Neuronal stem cell (in vitro differentiated cells): ENCODE measurements at places on chromosomes 3 and 15.

DNA sequence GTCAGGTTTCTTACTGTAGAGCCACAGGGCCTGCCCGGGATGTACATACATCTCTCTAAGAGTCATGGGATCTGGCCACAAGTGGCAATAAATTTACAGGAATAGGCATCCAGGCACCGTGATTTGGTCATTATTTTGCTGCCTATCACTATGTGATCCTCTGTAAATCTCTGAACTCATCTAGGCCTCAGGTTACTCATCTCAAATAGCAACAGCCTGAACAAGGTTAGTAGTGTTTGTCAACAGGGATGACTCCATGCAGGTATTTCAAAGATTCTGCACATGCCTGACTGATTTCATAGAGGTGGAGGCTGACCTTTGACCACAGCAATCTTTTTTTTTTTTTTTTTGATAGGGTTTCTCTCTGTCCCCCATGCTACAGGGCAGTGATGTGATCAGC lies 88.8 kb upstream of the TBL1XR1 start:
- peaks cover 6% of the 10 kb centered on the region for H3K4me1 ChIP-seq
- H3K27ac ChIP-seq: no peak overlapping the region
- no peaks in the 10 kb centered on the region for H3K27me3 ChIP-seq

DNA sequence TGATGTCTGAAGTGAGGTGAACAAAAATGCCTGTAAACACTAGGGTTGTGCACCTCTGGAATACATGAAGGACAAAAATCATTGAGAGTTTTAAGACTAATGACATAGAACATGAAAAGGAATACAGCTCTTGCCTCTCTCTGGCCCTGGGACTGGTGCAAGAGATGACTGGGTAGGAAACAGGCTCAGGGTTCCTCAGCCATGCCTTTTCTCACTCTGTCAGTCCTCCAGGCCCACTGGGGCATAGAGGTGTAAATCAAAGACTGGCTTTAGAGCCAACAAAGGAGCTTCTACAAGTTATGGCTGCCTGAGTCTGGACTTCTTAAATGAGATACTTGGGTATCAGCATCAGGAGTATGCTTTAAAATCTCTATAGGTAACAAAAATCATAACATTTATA lies 554.7 kb upstream of the KCNMB2 start:
- no peak for DNase-seq
- H3K27ac ChIP-seq: no peak overlapping the region
- no peaks in the 10 kb centered on the region for H3K4me1 ChIP-seq

DNA sequence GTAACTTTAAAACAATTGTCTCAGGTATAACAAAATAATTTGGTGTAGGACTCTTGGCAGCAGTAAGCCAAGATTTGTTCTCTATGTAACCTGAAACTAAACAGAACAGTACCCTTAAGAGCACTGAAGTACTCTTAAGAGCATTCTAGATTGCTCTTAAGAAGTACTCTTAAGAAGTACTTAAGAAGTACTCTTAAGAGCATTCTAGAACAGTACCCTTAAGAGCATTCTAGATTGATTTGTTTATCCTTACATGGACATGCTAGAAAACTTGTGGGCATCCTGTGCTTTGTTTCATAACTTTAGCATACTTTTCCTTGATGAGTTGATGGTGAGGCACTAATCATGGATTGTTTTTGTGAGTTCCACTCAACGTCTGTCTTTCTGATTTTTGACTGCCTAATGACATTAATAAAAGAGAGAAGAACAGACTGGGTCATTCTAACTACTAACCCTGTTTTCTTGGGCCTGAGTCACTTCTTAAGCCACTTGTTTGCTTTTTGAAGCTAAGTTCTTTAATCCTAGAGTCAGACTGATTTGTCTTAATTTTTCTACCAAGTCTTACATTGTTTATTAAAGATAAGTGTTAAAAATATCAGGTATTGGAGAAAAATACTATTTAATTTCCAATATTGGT lies 57.2 kb upstream of the UTS2B start:
- no peak overlapping the region for H3K4me3 ChIP-seq
- H3K4me1 ChIP-seq: no peaks in the 10 kb centered on the region
- no peak overlapping the region for H3K27ac ChIP-seq
- DNase-seq: no peak
- H3K27me3 ChIP-seq: no peaks in the 10 kb centered on the region

- peak overlapping the region; percentile 55 for H3K4me3 ChIP-seq
- no peak overlapping the region for H3K27ac ChIP-seq
- no peaks in the 10 kb centered on the region for H3K27me3 ChIP-seq
- DNase-seq: no peak
Measured at GRCh38 chr3:195910499-195910845, 2.1 kb upstream of the TNK2 start.

GRCh38 chr3:107523289-107523538 lies 452 bp downstream of the BBX start:
- peak overlapping the region; percentile 93 for H3K27ac ChIP-seq
- peak; percentile 44 for DNase-seq
- no peaks in the 10 kb centered on the region for H3K27me3 ChIP-seq

- no peak for DNase-seq
- no peaks in the 10 kb centered on the region for H3K27me3 ChIP-seq
- H3K4me1 ChIP-seq: no peaks in the 10 kb centered on the region
- no peaks in the 10 kb centered on the region for H3K36me3 ChIP-seq
- no peak overlapping the region for H3K27ac ChIP-seq
- H3K4me3 ChIP-seq: no peak overlapping the region
Measured at GRCh38 chr3:5140230-5140621, 18.1 kb downstream of the ARL8B start.

- no peaks in the 10 kb centered on the region for H3K4me1 ChIP-seq
- H3K4me3 ChIP-seq: no peak overlapping the region
- DNase-seq: no peak
Measured at GRCh38 chr3:144957398-144958101, 985.9 kb downstream of the DIPK2A start.

- no peak for DNase-seq
- no peaks in the 10 kb centered on the region for H3K4me1 ChIP-seq
- no peak overlapping the region for H3K4me3 ChIP-seq
Measured at GRCh38 chr3:48268381-48268935, 27.6 kb downstream of the ZNF589 start.

- peak within 1 kb of the TSS; percentile 98 for H3K27ac ChIP-seq
- H3K4me3 ChIP-seq: peak within 1 kb of the TSS; percentile 95
- H3K36me3 ChIP-seq: no peaks in the 10 kb centered on the region
- DNase-seq: peak; percentile 87
- H3K4me1 ChIP-seq: peaks cover 7% of the 10 kb centered on the region
- no peaks in the 10 kb centered on the region for H3K27me3 ChIP-seq
Measured at GRCh38 chr3:23944861-23945662, at the start of gene NR1D2. Gene NR1D2 (plus strand): TSS chr3:23945286. CDS start chr3:23945579, 293 bp downstream.

GRCh38 chr3:159792070-159792469 lies 196.6 kb upstream of the IL12A start:
- no peaks in the 10 kb centered on the region for H3K4me1 ChIP-seq
- no peak overlapping the region for H3K4me3 ChIP-seq
- H3K36me3 ChIP-seq: no peaks in the 10 kb centered on the region
- no peak for DNase-seq

- DNase-seq: no peak
- no peaks in the 10 kb centered on the region for H3K27me3 ChIP-seq
Measured at GRCh38 chr3:71299160-71299559, 284.4 kb downstream of the FOXP1 start.

- H3K4me1 ChIP-seq: peaks cover 12% of the 10 kb centered on the region
- DNase-seq: no peak
- H3K4me3 ChIP-seq: peak overlapping the region; percentile 89
- H3K27me3 ChIP-seq: no peaks in the 10 kb centered on the region
- peaks cover 41% of the 10 kb centered on the region for H3K36me3 ChIP-seq
Measured at GRCh38 chr15:90266061-90266431, 574 bp downstream of the NGRN start.
